ENCODE measurements at places on chromosomes 3 and 15.

GRCh38 chr3:58800032-58800431 lies 133.5 kb upstream of the FAM3D start:
- DNase-seq = no peak

DNA sequence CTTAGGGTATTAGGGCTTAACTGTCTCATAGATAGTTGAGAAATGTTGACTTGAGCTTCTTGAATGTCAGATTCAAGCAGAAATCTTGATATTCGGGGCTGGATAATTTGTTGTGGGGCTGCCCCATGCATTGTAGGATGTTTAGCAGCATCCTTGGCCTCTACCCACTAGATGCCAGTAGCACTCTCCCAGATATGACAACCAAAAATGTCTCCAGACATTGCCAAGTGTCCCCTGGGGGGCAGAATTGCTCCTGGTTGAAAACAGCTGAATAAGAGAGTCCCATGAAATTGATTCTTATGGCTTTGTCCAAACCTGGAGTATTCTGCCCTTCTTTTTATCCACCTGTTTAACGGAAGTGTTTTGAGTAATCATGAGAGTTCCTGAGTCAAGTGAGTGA lies 15.9 kb upstream of the LCMT2 start:
- DNase-seq = no peak

- no peak for DNase-seq
Measured at GRCh38 chr15:35695003-35695402, 149.0 kb upstream of the DPH6 start.

DNA sequence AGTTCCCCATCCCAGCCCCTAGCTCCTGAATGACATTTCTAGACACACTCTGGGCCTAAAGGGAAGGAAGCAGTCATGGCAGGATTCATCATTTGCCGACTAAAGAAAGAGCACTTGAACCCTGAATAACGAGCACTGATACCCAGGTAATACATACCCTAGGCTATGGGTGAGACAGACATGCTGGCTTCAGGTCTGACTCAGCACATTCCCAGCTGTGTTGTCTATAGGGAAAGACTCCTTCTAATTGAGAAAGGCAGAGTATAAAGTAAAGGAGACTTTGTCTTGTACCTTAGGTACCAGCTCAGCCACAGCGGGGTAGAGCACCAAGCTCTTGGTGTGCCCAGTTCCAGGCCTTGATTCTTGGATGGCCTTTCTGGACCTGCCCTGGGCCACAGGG lies 870.5 kb downstream of the PDCD6IP start:
- DNase-seq = no peak

GRCh38 chr3:27568393-27568792 lies 84.2 kb upstream of the SLC4A7 start:
- no peak for DNase-seq

DNA sequence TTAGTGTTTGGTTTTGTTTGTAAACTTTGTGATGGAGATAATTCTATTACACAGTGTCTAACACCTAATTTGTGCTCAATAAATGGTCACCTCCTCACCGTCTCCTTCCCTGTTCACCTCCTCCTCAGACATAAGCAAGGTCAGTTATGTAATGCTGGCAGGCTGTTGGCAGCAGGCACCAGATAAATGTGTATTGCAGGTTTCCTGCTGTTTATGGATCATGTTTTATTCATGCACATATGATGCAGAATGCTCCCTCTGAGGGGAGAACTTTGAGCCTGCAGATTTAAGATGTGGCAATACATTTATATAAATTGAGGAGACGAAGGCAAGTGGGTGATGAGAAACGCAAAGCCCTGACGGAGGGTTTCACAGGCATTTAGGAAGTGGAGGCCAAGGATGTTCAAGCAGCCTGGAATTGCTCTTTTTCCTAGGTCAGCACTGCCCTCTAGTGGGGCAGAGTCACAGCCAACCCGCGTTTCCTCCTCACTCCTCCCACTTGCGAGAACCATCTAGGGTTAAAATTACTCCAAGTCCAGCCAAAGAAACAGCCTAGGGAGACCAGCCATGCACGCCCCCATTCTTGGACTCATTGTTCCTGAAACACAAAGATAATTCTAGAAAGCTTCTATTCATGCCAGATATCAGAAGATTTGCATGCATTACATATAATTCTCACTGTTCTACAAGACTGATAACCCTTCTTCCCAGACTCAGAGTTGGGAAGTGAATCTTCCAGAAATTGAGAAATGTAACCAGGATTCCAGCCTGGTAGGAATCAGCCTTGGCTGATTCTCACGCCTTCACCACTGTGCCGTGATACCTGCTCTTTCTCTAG lies 228.7 kb downstream of the SLCO3A1 start:
- DNase-seq = peak; percentile 66

GRCh38 chr3:149031096-149031495 lies 39.8 kb downstream of the GYG1 start:
- no peak for DNase-seq

- no peak for DNase-seq
Measured at GRCh38 chr15:40436116-40436891, 4.4 kb upstream of the BAHD1 start.

GRCh38 chr15:63344731-63345390 lies 36.8 kb downstream of the CA12 start:
- no peak for DNase-seq

DNA sequence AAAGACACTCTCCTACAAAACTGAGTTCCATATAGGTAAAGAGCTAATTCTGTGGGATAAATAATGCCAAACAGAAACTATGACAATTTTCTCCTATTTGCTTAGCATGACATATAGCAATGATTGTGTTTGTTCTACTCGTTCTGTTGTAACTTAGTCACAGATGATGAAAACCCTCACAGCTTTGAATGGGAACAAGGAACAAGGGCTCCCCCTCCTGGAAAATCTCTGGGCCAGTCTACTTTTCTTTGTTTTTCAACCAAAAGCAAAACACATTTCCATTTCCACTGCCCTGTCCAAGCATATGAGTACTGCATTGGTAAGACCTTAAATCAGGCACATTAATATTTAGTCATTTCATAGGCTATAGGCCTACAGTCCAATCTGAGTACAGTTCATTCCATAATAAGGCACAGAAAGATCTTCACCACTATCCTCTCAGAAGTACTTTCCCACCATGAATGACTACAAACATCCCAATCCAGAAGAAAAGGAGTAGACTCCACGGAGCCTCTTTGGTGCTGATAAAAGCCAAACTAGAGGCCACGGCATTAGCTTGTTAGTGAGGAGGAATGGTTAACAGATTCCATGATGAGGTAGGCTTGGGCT lies 67.1 kb downstream of the ATP8B4 start:
- DNase-seq = peak; percentile 80

DNA sequence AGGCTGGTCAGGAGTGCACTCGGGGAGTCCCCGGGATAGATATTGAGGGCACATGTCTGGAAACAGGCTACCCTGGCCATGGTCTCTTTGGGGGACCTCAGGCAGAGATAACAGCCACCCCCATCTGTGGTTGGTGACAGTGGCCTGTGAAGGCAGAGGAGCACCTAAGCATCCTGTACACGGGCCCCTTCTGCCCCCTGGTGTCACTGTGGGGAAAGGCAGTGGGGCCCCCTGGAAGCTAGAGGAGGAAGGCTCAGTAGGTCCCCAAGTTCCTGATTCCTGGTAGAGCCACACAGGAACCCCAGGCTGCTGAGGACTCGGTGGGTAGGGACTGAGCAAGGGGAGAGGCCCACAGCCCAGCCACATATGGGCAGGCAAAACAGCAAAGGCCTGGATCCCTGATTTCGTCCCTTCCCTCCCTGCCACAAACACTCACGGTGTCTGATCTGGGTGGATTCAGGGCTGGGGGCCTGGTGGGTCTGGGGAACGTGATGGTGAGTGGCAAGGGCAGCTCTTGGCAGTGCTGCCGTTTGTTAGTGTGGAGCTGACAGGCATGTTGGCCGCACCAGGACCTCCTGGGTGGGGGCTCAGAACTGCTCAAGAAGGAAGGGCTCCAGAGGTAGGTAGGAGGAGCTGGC lies 14.1 kb upstream of the CXCR6 start:
- peak; percentile 63 for DNase-seq

GRCh38 chr3:128051459-128051836 lies 789 bp upstream of the SEC61A1 start:
- peak; percentile 26 for DNase-seq

DNA sequence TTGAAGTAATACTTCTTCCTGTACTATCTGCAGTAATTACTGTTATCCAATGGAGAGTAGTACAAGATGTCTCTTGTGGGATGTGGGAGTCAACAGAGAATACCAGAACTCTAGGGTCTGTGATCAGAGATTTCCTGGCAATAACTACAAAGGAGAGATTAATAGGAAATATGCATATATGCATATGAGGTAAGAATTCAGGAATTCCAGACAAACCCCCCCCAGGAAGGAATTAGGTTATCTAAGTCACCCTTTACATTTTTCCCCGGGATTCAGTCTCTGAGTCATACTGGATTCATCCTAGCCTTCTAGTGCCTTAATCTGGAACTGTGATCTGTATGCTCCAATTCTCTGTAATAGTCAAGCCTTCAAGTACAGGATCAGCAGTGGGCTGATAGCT lies 49.4 kb downstream of the GTF2E1 start:
- DNase-seq = no peak

Data from HL-60 (cell line).